ENCODE measurements at places on chromosomes 16 and 17. TPM values are rescaled to one million over a fixed set of nuclear protein-coding genes. Genes with fewer than 3 reads are reported as not detected.

The HS3ST3B1 gene
- total RNA-seq, result 29.2 TPM

The RGS9 gene
- total RNA-seq, result 2.0 TPM

The SLC2A4 gene
- 2.1 TPM for total RNA-seq

The ZFHX3 gene
- 7.8 TPM for total RNA-seq

The ABCC12 gene
- not detected for total RNA-seq

The RNF227 gene
- total RNA-seq, result 0.70 TPM

The MVP gene
- total RNA-seq, result 37.4 TPM

The ZNF276 gene
- 6.9 TPM for total RNA-seq

The ABCC6 gene
- total RNA-seq, result 111 TPM

The KIF1C gene
- 103 TPM for total RNA-seq

The HASPIN gene
- total RNA-seq, result 0.27 TPM

The ICAM2 gene
- total RNA-seq, result 5.5 TPM

The MYH1 gene
- not detected for total RNA-seq

The EPOP gene
- 6.0 TPM for total RNA-seq

The MT4 gene
- total RNA-seq, result not detected

The CYLD gene
- 34.2 TPM for total RNA-seq

The IGF2BP1 gene
- total RNA-seq, result not detected

The MYLK3 gene
- total RNA-seq, result 0.06 TPM

The TEDC2 gene
- total RNA-seq, result 0.37 TPM

The P2RX5 gene
- 0.31 TPM for total RNA-seq

The SLC5A10 gene
- not detected for total RNA-seq

The TEX14 gene
- not detected for total RNA-seq

The CDRT15 gene
- total RNA-seq, result not detected

The CEP112 gene
- total RNA-seq, result 2.2 TPM

The ZDHHC1 gene
- total RNA-seq, result 1.5 TPM

The OTOA gene
- 0.12 TPM for total RNA-seq

The CHTF18 gene
- total RNA-seq, result 7.8 TPM

The ZNF597 gene
- 0.86 TPM for total RNA-seq

The TBC1D3C gene
- total RNA-seq, result not detected

The STX8 gene
- 25.1 TPM for total RNA-seq

The TOM1L1 gene
- total RNA-seq, result 59.1 TPM

The CPHXL2 gene
- total RNA-seq, result not detected

The EPX gene
- total RNA-seq, result 0.07 TPM

The TMC5 gene
- total RNA-seq, result 0.86 TPM

The RETREG3 gene
- total RNA-seq, result 49.4 TPM

The NQO1 gene
- 25.7 TPM for total RNA-seq

The SLC6A2 gene
- 2.9 TPM for total RNA-seq

The KCNG4 gene
- not detected for total RNA-seq

The AGRP gene
- total RNA-seq, result not detected

The KRTAP16-1 gene
- not detected for total RNA-seq

The NLRC5 gene
- total RNA-seq, result 12.9 TPM

The SLC5A11 gene
- total RNA-seq, result 1.3 TPM

The CRHR1 gene
- total RNA-seq, result not detected

The WNT9B gene
- total RNA-seq, result not detected

The BAIAP3 gene
- 5.5 TPM for total RNA-seq

The ERBB2 gene
- 26.2 TPM for total RNA-seq

The C16orf96 gene
- total RNA-seq, result 0.10 TPM

The HAP1 gene
- total RNA-seq, result 0.10 TPM

The CCL4 gene
- total RNA-seq, result 0.79 TPM

The SYNGR3 gene
- not detected for total RNA-seq

The KRT39 gene
- not detected for total RNA-seq

The DNAI2 gene
- total RNA-seq, result not detected

The KRTAP2-1 gene
- not detected for total RNA-seq

The TNFRSF17 gene
- not detected for total RNA-seq

The KRTAP2-2 gene
- total RNA-seq, result not detected

The ITGAD gene
- not detected for total RNA-seq

The SLC16A11 gene
- total RNA-seq, result 10.2 TPM
